ENCODE measurements at places on chromosomes 1 and 21.

- DNase-seq: no peak
Observed at GRCh38 chr1:229209386-229209785, 61.5 kb upstream of the RAB4A start.

DNA sequence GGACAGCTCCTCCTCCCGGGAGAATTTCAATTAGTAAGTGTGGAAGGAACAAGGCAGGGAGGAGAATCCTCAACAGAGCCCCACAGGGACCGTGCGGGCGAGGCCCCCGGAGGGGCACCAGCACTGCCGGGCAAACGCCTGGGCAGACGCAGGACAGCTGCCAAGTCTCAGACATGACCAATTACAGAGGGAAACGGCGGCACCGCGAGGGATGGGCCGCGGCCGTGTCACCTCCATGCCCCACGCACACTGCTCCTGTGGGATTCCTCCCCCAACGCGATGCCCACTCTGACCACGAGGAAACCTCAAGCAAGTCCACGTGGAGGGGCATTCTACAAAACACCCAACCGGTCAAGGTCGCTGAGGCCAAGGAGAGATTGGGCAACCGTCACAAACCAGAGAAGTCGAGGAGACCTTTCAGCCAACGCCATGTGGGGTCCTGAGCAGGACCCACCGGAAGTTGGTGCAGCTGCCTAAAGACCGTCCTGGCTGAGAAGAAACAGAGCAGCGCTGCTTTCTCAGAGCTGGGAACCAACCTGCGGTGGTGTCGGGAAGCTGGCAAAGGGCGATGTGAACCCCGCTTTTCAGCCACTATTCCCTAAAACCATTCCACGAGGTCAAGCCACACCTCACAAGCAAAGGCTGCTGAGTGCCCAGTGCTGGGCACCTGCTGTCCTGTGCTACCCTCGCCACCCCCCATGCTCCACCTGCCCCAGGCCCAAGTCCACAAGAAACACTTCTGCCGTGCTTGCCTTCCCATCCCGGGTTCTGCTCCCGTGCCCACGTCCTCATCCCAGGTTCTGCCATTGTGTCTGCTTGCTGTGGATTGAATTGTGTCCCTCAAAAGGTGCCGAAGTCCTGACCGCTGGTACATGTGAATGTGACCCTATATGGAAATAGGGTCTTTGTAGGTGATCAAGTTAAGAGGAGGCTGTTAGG, 1.4 kb upstream of the KRTAP10-4 start:
- DNase-seq: no peak

DNA sequence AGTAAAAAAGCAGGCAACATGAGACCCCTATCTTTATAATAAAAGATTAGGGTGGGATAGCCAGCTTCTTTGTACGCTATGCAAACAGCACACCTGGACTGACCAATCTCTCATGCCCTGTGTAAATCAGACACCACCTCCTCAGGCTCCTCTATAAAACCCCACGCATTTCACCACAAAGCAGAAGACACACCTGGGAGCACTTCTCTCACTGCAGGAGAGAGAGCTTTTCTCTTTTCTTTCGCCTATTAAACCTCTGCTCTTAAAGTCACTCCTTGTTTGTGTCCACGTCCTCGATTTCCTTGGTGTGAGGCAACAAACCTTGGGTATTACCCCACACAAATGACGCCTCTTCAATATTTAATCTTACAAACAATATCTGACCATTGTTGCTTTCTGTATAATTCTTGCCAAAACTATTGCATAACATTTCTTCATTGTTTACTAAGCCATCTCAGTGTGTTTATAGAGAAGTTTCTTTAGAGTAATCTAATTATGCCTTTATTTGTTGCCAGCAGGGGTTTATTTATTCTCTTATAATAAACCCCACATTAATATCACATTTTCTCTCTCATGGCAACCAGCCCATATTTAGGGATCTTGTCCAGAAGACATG, 31.6 kb upstream of the NUF2 start:
- DNase-seq: no peak

GRCh38 chr1:217342105-217342504, 288.8 kb downstream of the GPATCH2 start:
- DNase-seq: no peak

- no peak for DNase-seq
Observed at GRCh38 chr1:110914676-110915075, 41.7 kb downstream of the CD53 start.

GRCh38 chr1:240329443-240329842, 237.8 kb downstream of the FMN2 start:
- DNase-seq: no peak

GRCh38 chr1:172935062-172935592, 115.6 kb downstream of the TNFSF18 start:
- no peak for DNase-seq

- DNase-seq: no peak
Observed at GRCh38 chr1:21205416-21205815, 28.7 kb upstream of the EIF4G3 start.

DNA sequence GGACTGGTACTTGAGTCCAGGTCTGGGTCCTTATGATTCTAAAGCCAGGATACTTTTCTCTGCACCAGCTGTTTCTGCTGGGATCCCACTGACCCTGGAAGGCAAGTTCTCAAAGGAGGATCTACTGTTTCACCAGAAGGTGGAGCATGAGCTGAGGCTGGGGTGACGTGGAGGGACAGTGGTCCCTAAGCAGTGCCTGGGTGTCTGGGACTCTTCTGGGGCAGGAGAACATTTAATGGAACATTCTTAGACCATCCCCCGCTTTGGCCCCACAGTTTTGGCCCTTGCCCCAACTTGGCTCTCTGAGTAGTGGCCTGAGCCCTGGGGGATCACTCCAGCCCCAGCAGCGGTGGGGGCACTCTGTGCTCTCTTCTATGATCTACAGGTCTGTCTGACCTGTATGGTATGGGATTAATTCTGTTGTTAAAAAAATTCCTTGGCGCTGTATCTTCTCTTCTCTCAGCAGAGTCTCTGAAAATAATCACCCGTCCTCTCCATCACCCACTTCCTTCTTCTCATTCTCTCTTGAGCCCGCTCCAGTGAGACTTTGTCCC, 60.3 kb upstream of the CSF3R start:
- DNase-seq: no peak

GRCh38 chr1:208029381-208030287, 118.7 kb upstream of the CD34 start:
- DNase-seq: no peak

DNA sequence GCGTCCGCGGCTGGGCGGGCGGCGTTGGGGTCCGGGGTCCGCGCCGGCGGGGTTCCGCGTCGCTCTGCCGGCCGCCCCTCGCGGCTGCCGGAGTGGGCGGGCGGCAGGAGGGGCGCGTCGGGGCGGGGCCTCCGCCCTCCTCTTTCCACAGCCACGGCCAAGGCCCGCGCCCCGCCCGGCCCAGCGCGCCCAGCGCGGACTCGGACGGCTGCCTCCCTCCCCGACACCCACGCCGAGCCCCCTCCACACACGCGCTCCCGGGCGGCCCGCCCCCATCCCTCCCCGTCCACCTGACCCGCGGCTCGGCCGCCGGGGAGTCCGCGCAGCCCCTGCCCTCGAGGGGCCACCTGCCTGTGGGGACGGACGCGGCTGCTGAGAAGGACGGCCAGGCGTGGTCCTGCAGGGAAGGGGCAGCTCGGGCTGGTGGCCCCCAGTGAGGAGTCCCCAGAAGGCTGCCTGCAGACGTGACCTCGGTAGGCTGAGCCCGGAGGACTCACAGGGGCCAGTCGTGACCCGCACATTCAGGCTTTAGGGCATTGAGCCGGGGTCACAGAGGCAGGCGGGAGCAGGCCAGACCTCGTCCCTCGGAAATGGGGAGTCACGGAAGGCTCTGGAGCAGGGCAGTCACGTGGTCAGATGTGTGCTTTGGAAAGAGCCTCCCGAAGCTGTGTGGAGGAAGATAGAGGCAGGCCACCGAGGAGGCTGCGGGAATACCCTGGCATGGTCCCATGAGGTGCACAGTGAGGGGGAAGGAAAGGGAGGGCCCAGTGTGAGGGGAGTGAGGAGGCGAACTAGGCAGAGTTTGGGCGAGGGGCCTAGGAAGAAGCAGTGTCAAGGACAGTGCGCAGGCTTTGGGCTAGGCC, at the start of gene COL8A2:
COL8A2 (minus strand) TSS at position 94 of the 863 bp plus-strand sequence. CDS start 24,980 bp downstream, outside the sequence.
- DNase-seq: no peak

GRCh38 chr1:25771221-25772114, 28.5 kb upstream of the SELENON start:
- no peak for DNase-seq

DNA sequence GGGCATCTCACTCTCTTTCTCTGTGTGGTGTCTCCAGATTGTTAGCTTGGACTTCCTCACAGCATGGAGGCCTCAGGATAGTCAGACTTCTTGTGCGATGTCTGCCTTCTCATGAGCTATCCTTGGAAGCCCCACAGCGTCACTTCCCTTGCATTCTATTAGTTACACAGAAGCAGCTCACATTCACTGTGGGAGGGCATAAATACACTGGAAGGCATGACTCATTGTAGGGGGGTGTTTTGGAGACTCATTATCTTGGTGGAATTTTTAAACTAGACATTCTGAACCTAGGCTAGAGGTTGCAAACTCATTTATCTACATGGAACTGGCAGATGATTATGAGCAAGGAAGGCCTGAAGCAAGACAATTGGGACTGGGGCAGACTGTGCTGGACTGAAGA, 21.4 kb upstream of the FASLG start:
- no peak for DNase-seq

DNA sequence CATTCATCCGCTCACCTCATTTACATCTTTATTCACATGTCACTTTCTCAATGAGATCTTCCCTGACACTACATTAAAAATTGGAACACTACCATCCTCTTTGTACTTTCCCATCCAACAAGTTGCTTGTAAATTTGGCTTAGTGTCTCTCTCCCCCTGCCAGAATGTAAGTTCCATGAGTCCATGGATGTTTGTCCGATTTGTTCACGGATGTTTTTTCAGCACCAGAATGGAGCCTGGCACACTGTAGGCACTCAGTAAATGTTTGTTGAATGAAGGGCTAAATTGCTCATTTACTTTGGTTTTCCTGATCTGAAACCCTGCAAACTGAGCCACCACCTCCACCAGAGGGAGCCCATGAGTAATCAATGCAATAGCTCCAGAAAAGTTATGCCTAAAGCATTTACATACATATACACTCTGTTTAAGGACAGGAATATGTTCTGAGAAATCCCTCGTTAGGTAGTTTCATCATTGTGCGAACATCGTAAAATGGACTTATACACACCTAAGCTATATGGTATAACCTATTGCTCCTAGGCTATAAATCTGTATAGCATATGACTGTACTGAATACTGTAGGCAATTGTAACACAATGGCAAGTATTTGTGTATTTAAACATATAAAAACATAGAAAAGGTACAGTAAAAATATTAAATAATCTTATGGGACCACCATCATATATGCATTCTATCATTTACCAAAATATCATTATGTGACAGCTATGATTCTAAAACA, 2.8 kb upstream of the EYA3 start:
- peak; percentile 75 for DNase-seq

GRCh38 chr1:160169553-160170399, 18.4 kb downstream of the ATP1A4 start:
- peak; percentile 45 for DNase-seq

- DNase-seq: no peak
Observed at GRCh38 chr1:200146100-200146499, 118.6 kb downstream of the NR5A2 start.

GRCh38 chr1:233554037-233554436, 59.9 kb upstream of the KCNK1 start:
- no peak for DNase-seq

- no peak for DNase-seq
Observed at GRCh38 chr1:242544071-242544470, 19.6 kb upstream of the PLD5 start.

GRCh38 chr1:40303790-40304189, 13.3 kb downstream of the COL9A2 start:
- no peak for DNase-seq

GRCh38 chr21:32257962-32258785, 20.7 kb downstream of the MIS18A start:
- peak; percentile 60 for DNase-seq

- no peak for DNase-seq
Observed at GRCh38 chr1:4344065-4344732, 310.2 kb upstream of the AJAP1 start.

GRCh38 chr1:74652711-74653139, 20.9 kb downstream of the ERICH3 start:
- no peak for DNase-seq

- DNase-seq: no peak
Observed at GRCh38 chr1:234862944-234863515, 253.1 kb upstream of the IRF2BP2 start.

GRCh38 chr1:186154651-186155050, 220.4 kb downstream of the TPR start:
- DNase-seq: no peak

DNA sequence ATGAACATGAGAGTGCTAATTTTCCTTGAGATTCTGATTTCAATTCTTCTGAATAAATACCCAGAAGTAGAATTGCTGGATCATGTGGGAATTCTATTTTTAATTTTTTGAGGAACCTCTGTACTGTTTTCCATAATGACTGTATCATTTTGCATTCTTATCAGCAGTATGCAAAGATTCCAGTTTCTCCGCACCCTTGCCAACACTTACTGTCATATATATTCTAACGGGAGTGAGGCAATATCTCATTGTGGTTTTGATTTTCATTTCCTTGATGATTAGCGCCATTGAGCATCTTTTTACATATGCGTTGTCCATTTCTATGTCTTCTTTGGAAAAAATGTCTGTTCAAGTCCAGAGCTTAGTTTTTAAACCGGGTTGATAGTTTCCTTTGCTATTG, 33.2 kb downstream of the VCAM1 start:
- no peak for DNase-seq

DNA sequence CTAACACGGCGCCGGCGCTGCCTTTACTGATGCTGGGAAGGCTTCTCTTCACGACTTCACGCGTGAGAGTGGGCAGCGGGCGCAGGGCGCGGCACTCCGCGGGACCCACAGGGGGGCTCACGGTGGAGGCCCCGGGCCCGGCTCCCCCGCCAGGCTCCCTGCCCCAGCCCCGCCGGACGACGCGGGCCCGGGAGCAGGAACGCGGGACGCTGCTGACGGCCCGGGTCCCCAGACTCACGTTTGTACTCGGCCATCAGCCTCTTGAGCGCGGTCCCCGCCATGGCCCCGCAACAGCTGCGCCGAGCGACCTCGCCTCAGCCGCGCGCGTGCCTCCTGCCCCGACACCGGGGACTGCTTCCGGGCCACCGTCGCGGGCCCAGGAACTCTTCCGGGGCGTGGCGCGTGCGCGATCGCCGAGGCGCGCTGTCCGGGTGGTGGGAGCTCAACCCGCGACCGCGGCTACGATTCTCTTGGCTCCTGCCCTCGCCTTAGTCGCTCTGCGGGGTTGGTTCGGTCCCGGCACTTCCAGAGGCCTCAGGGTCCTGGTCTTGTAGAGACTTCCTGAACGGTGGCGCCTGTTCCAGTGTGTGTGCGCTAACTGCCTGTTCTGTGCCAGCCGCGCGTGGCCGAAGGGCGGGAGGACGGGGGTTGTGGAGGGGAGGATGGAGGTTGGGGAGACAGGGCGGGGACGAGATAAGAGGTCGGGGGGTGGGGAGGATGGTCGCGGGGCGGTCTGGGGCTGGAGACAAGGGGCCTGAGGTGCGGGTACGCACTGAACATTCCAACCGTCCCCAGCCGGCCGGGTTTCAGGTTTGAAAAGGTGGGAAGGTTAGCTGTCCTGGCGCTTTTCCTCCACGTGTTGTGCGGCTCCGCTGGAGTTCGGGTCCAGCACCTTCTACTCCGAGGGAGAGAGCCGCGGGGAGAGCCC, at the start of gene UBE2G2:
UBE2G2 (minus strand) TSS at position 353 of the 928 bp plus-strand sequence; CDS start at position 281, 72 bp downstream.
- DNase-seq: peak; percentile 54

All from AML-193 (cell line).